GM23338 (cell line): ENCODE measurements at places on chromosomes 16 and 17. TPM values are rescaled to one million over a fixed set of nuclear protein-coding genes. Genes with fewer than 3 reads are reported as not detected.

Gene SRP68
- total RNA-seq, result 60.3 and 62.8 TPM in 2 replicates

Gene GFAP
- 4.0 and 5.1 TPM in 2 replicates for total RNA-seq

Gene CES5A
- not detected in 2 replicates for total RNA-seq

DNA sequence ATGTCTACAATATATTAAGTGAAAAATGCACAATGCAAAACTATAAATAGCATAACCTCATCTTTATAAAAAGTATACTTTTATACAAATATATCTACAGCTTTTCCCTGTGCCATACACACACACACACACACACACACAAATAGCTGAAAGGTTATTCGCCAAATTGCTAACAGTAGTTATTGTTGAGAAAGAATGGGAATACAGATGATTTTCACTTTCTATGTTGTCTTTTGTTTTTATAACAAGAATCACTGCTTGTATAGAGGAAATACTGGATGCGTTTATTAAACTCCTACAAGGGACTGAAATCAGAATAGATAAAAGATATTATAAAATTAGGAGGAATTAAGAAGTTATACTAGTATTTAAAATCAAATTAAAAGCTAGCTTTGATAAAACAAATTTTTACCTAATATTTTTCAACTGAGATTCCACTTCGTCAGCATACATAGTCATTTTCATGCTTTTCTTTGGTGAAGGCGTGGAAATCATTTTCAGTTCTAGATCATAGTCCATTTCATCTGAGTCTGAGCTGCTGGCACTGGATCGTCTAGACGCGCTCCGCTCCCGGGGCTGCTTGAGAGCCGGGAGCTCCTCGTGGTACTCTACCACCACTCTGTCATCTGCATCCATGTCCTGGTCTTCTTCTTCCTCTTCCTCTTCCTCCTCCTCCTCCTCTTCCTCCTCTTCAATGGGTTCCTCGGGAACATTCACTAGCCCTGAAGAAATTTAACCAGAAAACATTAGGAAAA lies 17.0 kb upstream of the ITGAE start:
- H3K36me3 ChIP-seq, result peaks cover 76% of the 10 kb centered on the region
- no peaks in the 10 kb centered on the region for H3K4me1 ChIP-seq
- no peaks in the 10 kb centered on the region for H3K27me3 ChIP-seq
- H3K4me3 ChIP-seq, result no peak overlapping the region
- H3K27ac ChIP-seq, result no peak overlapping the region

Gene TBC1D3I
- 0.62 TPM in 1 of 2 replicates, not detected in the other for total RNA-seq

Gene DCAKD
- 51.3 and 57.2 TPM in 2 replicates for total RNA-seq

- H3K27me3 ChIP-seq, result peaks cover 73% of the 10 kb centered on the region
- no peak for DNase-seq
- H3K27ac ChIP-seq, result no peak overlapping the region
- H3K4me1 ChIP-seq, result no peaks in the 10 kb centered on the region
- no peaks in the 10 kb centered on the region for H3K36me3 ChIP-seq
- H3K4me3 ChIP-seq, result no peak overlapping the region
These were observed 2.2 kb downstream of the MT3 start for GRCh38 chr16:56591377-56592060.

DNA sequence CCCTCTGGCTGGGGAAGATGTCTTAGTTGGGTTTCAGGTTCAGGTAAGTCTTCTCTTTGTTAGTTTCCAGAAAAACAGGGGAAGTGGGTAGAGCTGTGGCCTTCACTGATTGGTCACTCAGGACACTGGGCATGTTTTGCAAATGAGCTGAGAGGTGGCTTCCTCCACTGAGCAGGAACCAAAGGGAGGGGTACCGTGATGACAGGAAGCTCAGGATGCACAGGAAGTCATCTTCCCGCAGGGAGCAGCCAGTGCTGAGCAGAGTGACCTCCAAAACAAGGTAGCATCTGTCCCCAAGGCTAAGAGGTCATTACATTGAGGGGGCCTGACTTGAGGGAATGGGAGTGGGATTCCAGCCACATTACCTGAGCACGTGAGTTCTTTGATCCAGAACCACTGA lies 5.6 kb downstream of the NT5C start:
- H3K4me3 ChIP-seq, result no peak overlapping the region
- no peaks in the 10 kb centered on the region for H3K27me3 ChIP-seq
- peak; percentile 43 for DNase-seq
- H3K36me3 ChIP-seq, result no peaks in the 10 kb centered on the region
- peaks cover 8% of the 10 kb centered on the region for H3K4me1 ChIP-seq

Gene RPTOR
- total RNA-seq, result 33.0 and 38.0 TPM in 2 replicates
